ENCODE measurements at places on chromosomes 13 and 19. TPM values are rescaled to one million over a fixed set of nuclear protein-coding genes. Genes with fewer than 3 reads are reported as not detected.

DNA sequence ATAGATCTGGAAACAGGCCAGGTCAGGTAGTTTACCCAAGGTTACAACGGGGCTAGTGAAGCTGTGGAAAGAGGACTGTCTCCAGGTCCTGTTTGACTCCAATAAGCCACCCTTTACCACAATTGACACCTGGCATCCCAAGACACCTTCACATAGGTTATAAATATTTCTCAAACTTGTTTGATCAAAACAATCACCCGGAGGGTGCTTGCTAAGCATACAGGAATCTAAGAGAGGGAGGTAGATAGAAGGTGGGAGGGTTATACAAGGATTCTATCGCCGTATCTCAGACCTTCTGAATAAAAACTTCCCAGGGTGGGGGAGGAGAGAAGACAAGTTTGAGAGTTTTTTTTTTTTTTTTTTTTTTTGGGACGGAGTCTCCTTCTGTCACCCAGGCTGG lies 55.4 kb downstream of the MICU2 start:
- DNase-seq, result no peak

PRTN3 gene
- total RNA-seq, result not detected

DNA sequence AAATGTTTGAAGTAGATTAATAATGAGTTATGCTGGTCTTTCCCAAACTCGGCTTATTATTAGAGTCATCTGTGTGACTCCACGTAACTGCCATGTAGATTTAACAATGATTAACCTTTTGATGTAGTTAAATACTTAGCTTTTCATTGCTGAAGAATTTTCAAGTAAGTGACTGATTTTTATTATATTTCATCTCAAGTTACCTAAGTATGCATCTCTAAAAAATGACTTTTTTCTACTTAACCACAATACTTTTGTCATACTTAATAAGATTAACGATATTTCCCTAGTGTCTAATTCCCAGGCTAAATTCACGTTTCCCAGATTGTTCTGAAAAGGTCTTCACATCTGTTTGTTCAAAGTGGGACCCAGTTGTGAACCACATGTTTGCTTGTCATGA lies 17.8 kb downstream of the BIVM start:
- DNase-seq, result no peak

GRCh38 chr13:36382030-36382429 lies 35.8 kb upstream of the SPART start:
- DNase-seq, result no peak

SLC1A6 gene
- total RNA-seq, result not detected

DNA sequence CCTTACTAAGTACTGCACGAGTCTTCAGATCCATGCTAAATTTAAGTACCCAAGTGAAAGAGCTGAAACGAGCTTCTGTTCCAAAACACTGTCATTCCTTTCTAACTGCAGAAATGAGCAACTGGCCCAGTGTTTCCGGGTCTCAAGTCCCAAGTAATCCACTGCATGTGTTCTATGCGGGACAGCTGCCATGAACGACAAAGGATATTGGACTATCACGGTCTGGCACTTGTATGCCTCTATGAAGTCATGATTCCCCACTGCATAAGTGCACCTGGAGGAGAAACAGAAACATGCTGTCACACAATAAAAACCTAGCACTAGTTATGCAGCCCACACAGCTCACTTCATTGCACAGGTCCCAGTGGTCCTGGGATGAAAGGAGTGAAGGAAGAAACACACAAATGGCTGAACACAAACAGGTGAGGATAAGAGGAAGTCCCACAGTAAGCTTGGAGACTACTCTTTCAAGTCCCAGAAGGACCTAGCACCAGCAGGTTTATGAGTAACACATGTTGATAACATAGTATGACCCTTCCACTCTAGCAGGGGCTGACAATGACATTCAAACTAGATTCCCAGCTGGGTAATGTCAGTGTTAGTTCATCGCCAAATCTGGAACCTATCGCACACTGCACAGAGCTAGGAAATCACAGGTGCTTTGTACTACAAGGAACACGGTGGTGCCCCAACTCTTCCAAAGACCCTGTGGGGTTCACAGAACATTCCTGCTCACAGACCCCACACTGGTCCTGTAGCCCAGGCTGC lies 11.3 kb downstream of the PCID2 start:
- no peak for DNase-seq

DNA sequence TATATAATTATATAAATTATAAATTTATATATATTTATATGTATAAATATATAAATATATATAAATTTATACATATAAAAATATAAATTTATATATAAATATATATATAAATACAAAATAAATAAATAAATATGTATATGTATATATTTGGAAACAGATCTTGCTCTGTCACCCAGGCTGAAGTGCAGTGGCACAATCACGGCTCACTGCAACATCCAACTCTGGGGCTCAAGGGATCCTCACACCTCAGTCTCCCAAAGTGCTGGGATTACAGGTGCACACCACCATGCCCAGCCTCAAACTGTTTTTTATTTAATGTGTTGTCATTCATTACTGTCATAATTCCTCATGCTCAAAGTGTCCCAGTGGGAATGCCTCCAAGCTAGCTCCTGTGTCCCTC lies 25.2 kb upstream of the PDCD5 start:
- DNase-seq, result no peak

PTGIR gene
- 0.46 TPM for total RNA-seq

IL4I1 gene
- total RNA-seq, result 0.24 TPM

DNA sequence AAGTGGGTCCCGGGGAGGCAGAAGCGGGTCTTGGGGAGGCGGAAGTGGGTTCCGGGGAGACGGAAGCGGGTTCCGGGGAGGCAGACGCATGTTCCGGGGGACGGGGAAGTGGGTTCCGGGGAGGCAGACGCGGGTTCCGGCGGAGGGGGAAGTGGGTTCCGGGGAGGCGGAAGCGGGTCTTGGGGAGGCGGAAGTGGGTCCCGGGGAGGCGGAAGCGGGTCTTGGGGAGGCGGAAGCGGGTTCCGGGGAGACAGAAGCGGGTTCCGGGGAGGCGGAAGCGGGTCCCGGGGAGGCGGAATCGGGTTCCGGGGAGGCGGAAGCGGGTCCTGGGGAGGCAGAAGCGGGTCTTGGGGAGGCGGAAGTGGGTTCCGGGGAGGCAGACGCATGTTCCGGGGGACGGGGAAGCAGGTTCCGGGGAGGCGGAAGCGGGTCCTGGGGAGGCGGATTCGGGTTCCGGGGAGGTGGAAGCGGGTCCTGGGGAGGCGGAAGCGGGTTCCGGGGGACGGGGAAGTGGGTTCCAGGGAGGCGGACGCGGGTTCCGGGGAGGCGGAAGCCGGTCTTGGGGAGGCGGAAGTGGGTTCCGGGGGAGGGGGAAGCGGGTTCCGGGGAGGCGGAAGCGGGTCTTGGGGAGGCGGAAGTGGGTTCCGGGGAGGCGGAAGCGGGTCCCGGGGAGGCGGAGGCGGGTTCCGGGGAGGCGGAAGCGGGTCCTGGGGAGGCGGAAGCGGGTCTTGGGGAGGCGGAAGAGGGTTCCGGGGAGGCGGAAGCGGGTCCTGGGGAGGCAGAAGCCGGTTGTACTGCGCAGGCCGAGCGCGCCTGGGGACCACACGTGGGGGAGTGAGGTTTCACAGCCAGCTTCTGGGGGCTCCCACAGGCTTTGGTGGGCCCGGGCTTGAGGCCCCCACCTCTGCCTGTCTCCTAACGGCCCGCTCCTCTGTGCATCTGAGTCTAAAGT lies 2.5 kb downstream of the SHC2 start:
- DNase-seq, result no peak

CAPN12 gene
- 0.81 TPM for total RNA-seq

DNA sequence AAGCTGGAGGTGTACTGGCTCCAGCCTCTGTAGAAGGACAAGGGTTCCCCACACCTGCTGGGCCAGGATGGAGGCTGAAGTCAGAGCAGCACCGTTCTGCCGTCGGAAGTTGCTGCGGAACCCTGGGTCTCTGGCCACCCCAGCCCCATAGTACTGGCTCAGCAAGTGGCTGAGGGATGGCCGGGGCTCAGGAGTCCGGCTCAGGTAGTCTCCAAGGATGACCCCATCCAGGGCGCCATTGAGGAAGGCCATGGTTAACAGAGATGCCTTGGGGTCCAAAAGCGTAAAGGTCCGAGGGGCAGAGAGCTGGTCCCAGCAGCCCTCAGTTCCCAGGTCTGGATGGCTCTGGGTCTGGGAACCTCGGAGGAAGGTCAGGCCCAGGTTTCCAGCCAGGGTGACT lies 3.7 kb downstream of the PGLYRP2 start:
- DNase-seq, result no peak

DNA sequence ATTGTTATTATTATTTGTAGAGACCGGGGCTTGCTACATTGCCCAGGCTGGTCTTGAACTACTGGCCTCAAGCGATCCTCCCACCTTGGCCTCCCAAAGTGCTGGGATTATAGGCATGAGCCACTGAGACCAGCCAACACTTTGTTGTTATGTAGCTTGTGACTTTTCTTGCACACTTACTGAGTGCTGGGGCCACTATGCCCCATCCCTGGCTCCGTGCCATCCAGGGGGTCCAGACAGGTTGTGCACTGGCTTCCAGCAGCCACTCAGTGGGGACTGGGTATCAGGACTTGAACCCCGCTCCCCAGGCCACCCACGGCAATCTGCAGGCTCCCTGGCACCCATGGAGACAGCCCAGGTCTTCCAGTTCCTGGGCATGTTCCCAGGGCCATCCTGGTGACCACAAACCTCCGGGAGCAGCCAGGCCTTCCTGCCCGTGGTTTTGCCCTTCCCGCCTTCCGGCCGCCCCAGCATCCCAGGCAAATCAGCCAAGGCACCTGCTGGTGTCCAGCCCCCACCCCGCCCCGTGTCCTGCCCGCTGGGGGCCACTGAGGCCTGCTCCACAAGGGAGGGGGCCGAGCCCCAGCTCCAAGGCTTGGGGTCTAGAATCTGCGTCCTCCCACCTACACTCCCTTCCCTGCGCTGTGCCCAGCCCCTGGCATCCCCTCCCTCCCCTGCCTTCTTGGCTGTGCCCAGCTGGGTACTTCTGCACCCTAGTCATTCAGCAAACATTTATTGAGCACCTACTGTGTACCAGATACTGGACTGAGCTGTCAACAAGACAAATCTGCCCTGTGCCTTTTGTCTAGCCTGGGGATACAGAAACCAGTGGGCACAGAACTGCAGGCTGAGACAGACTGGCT lies 23.7 kb upstream of the SEMA6B start:
- no peak for DNase-seq

DNA sequence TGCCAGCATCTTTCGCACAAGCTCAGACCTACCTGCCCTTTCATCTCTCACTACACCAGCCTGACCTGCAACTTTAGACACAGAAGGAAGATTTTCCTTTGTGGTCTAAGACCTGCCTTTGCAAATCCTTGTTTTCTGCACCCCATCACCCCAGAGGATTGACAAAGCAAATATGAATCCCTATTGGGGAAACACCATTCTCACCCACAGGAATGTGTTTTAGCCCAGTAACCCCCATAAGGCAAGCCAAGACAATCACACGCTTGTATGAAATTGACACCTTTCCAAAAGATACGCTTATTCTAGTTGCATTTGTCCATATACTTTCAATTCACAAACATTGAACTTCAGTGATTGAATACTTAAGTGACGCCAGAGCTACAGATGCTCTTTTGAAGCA lies 55.7 kb downstream of the SPATA13 start:
- no peak for DNase-seq

RASIP1 gene
- total RNA-seq, result 13.2 TPM

- no peak for DNase-seq
These were observed 3.8 kb downstream of the BLVRB start for GRCh38 chr19:40461669-40462221.

CACNG7 gene
- total RNA-seq, result not detected

GRCh38 chr19:35754370-35755130 lies 2.3 kb downstream of the HSPB6 start:
- DNase-seq, result peak; percentile 58

LGI4 gene
- 3.8 TPM for total RNA-seq

- DNase-seq, result no peak
These were observed 418.2 kb downstream of the KLF12 start for GRCh38 chr13:73715911-73716510.

DNA sequence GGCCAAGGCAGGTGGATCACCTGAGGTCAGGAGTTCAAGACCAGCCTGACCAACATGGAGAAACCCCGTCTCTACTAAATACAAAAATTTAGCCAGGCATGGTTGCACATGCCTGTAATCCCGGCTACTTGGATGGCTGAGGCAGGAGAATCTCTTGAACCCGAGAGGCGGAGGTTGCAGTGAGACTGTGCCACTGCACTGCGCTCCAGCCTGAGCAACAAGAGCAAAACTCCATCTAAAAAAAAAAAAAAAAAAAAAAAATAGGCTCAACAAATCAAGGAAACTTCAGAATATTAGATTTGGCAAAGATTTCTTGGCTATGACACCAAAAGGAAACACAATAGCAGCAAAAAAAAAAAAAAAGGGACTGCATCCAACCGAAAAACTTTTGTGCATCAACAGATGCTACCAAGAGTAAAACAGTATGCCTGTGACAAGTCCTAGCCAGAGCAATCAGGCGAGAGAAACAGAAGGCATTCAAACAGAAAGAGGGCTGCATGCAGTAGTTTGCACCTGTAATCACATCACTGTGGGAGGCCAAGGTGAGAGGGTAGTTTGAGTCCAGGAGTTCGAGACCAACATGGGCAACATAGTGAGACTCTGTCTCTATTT lies 23.8 kb downstream of the ZNF160 start:
- no peak for DNase-seq

All from ovary (tissue), 10 donors.